CD4-positive, alpha-beta T cell treated with Interleukin-10 for 1 hour (primary cell): ENCODE measurements at places on chromosomes 1 and 21.
A peak's percentile ranks its signal among the peaks of the same experiment; 100 is the strongest.

- no peak for DNase-seq
These were observed 62.1 kb downstream of the PLPPR4 start for GRCh38 chr1:99326215-99326949.

GRCh38 chr1:24927988-24928688 is 1.9 kb downstream of the RUNX3 start:
- DNase-seq = peak; percentile 42

- peak; percentile 14 for DNase-seq
These were observed 183.5 kb downstream of the RUNX1 start for GRCh38 chr21:34865400-34866241.

GRCh38 chr1:67118646-67119045 is 16.1 kb downstream of the C1orf141 start:
- no peak for DNase-seq

- DNase-seq = no peak
These were observed 3.0 kb upstream of the IPP start for GRCh38 chr1:45753248-45754037.

GRCh38 chr1:15033264-15033663 is 120.3 kb upstream of the TMEM51 start:
- no peak for DNase-seq

DNA sequence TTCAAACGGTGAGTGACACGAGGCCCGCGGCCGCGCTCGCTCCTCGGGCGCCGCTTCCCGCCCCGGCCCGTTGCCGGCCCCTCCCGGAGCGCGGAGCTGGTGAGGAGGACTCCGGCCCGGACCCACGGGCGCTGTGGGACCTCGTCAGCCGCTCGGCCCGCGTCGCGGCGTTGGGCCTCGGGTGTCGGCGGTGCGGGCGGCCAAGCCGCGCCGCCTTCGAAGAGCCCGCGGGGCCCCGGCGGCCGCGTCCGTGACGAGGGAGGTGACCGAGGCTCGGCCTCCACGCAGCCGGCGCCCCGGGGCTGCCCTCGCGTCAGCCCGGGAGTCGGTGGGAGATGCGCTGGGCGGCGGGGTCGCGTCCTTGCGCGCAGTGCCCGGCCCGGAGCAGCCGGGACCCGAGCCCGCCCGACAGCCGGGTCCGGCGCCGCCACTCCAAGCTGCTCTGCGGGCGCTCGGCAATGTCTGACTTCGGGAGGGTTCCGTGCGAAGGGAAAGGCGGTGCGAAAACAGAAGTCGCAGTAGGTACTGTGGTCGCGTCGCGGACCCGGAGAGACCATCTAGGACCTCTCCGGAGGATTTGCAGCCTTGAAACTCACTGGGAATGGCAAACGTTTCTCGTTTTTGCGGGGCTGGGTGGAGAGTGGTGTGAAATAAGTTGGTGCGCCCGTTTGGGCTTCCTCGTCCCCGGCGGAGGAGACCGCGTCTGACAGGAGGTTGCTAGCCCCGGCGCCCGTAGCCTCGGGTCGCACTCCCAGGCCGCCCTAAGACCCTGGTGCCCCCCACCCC is 829 bp downstream of the SPEN start:
- DNase-seq = peak; percentile 48

DNA sequence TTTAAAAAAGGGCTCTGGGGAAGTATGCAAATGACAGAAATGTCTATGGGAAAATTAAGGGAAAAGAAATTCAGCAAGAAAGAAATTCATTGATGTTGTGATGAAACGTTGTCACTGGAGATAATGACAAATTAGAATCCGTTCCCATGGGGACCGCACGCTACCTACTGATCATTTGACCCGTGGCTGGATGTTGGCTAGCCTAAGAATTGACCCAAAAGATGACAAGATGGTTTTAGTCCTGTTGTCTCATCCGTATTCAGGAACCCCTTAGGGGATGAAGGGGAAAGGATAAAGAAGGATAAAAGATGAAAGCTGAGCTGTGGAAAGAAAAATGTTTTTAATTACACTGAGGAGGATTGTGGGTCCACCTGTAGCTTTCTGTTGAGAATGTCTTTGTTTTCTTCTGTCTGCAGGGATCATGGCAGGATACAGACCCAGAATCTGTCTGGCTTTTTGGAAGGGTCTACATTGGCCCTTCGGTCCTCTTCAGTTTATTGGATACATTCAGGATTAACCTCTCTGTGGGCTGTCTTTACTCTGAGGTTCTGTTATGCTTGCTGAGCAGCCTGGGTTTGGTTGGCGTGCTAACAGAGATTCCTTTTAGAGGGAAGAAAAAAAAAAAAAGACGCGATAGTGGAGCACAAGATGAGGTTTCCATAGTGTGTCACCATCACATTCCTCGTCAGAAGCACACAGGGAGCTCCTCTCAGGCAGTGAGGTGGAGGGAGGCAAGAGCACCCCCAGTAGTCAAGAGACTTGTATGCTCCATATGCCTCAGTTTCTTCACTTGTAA is 106.2 kb downstream of the CACHD1 start:
- no peak for DNase-seq
